ENCODE measurements at places on chromosomes 7 and 10.

DNA sequence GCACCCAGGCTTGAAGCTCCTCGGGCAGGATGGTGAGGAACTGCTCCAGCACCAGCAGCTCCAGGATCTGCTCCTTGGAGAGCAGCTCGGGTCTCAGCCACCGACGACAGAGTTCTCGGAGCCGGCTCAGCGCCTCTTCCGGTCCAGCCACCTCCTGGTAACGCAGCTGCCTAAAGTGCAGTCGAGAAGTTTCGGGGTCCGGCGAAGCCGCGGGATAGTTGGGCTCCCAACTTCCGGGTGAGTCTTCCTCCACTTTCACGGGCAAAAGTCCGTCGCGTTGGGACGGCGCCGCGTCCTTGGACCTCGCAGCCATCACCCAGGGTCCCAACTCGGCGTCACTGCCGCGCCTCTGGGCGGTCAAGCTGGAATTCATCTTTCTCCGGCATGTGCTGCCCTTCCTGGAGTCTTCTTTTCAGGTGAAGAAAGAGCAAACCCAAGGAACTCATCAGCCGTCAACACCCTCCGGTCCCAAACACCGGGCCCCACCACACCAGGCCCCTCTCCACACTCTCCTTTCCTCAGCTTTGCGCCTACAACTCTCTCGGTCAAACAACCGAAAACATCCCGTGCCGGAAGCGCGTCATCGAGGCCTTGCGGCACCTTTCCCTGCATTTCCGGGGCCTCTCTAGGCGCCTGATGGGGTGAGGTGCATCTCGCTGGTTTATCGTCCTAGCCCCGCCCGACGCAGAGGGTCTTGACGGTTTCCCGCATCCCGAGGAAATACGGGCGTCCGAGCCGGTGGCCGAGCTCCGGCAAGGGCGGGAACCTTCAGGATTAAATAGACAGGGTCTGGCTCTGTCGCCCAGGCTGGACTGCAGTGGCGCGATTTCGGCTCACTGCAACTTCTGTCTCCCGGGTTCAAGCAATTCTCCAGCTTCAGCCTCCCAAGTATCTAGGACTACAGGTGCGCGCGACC is at the start of gene ZNF394:
TSS of gene ZNF394 (minus strand) at position 561 of the 916 bp plus-strand sequence. CDS start at position 373, 188 bp downstream.
- peak; percentile 76 for DNase-seq

DNA sequence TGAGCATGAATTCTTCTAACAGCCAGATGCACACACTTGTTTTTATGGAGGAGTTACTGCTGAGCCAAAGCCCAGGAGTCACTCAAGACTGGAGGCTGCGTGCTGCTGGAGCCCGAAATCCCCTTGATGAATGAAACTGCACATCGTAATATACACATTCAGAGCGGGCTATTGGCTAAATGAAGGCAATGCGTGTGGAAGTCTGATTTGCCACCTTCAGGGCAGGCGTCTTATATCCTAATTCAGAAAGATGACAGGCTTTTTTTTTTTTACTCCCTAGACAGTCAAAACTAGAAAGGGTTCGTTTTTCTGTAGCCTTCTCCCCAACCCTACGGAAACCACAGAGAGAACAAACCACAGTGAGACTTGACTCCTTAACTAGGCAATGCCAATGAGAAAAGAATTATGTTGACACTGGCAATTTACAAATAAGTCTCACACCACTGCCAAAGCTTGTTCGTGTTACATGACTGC is 227.2 kb upstream of the KLF14 start:
- peak; percentile 49 for DNase-seq

GRCh38 chr10:59611048-59611447 is 98.6 kb downstream of the SLC16A9 start:
- DNase-seq: no peak

DNA sequence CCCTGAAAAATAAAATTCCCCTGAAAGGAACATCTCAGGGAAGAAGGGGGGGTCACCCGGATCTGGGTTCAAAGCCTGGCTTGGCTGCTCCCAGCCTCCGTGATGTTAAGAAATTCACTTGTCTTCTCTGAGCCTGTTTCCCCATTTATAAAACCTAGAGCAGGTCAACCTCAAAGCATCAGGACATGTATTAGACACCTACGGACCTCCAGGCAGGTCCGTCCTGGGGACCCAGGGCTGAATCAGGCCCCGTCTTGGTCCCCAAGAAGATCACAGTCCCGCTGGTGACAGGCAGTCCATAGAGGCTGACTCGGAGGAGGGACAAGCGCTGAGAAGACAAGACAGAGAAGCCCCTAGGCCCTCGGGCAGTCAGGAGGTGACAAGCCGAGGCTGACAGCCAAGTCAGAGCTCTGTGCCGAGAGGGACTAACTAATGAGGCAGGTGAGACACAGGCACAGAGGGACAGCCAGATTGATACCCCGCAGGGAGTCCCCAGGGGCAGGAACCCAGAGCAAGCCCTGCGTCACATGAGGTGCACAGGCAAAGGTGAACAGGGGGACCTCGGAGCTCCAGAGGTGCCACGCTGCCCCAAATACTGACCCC is 2.9 kb downstream of the MYL10 start:
- no peak for DNase-seq

- no peak for DNase-seq
These were observed 50.2 kb downstream of the PDIA4 start for GRCh38 chr7:148978091-148978490.

DNA sequence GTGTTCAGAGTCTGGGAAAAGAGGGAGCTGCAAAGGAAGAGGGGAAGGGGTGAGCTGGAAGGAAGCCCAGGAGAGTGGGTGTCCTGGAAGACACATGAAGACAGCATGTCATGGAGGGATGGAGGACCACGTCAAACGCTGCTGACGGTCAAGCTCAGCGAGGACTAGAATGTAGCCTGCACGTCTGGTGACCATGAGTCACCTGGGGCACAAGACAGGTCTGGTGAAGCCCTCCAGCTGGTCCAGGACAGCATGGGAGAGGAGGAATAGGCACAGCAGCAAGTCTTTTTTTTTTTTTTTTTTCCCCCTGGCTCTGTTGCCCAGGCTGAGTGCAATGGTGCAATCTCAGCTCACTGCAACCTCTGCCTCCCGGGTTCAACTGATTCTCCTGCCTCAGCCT is 19.6 kb upstream of the AMZ1 start:
- DNase-seq: no peak

DNA sequence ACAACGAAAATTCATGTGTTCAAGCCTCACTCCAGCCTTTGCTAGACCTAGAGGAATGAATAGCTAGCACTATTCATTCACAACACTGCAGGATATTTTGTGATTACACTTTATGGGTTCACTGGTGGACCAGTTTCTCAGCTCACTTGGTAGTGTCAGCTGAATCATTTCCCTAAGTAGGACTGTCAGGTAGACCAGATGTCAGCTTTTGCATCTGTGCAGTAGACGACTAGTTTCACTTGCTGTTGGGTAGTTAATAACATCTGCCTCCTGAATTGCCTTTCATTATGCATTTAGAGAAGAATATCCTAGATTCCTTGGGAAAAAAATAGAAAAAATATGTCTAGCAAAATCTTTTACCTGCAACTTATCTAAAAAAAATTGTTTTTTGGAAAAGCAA is 296.4 kb downstream of the ADARB2 start:
- DNase-seq: no peak

GRCh38 chr10:94443549-94443948 is 41.2 kb downstream of the TBC1D12 start:
- DNase-seq: no peak

- no peak for DNase-seq
These were observed 22.0 kb upstream of the MSMB start for GRCh38 chr10:46068117-46068516.

DNA sequence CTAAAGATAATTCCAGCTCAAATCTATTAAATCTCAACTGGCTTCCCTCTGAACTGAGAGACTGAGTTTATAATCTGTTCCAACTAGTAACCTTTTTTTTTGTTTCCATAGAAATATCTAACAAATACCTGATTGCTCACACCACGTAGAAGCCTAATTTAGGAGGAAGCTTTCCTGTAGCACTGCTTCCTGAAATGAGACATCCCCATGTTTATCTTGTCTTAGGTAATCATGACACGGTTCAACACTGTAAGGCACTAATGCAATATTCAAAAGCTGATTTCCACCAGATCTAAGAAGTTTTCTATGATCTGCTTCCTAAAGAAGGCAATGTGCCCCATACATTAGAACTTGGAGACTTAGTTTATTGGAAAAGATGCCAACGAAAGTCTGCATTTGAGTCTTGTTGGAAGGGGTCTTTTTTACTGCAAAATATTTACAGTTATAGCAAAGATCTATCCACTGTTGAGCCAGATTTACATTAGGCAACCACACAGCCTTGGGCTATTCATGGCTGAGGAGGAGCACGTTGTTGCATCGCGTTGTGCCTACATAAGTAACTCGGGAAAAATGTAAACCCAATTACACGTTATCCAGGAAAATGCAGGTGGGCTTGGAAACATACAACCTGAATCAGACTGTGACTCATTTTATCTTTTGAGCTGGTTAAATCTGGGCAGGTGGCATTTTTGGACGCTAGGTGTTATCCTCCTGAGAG is 66.3 kb downstream of the VIPR2 start:
- no peak for DNase-seq

DNA sequence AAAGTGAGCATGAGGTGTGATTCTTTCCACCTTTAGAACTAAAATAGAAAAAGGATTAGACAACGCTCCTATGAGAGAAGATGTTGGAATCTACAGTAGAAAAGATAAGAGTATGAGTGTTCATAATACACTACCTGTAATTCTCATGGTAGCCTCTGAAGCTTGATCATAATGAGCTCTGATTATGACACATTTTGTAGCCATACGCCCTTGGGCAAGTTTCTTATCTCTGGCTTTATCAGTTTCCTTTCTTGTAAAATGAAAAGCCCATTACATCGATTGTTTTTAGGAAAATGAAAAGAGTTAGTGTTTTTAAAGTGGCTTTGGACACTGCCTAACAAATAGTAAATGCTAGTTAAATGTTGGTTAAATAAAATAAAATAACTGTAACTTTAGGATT is 22.4 kb upstream of the PRSS58 start:
- no peak for DNase-seq

GRCh38 chr10:80945264-80945880 is 407.7 kb downstream of the SH2D4B start:
- DNase-seq: no peak

DNA sequence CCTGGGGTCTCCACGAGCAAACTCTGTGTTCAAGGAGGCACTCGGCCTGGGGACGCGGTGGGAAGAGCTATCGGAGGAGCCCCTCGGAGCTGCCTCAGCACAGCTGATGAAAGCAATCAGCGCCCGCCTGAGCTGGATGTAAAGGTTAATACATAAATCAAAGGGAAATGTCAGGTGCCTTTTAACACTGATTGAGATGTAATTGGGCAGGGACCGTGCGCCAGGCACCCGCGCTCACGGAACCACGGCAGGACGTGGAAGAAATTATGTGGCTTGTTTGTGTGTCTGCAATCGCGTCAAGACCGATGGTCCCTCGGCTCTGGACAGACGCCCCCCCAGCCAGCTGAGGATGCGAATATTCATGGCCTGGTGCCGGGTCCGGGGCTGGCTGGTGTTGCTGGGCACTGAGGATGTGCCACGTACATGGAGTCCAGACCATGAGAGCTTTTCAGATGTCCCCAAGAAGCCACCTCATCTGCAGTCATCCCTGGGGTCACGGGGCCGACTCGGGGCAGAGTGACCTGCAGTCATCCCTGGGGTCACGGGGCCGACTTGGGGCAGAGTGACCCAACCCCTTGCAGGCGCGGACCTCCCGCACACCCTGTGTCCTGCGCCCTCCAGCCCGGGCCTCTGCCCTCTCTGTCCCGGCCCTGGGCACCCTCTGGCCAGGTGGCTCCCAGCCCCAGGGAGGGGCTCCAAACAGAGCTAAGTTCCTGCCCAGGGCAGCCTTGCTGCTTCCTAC is 15.6 kb downstream of the FOXL3 start:
- no peak for DNase-seq

GRCh38 chr10:132117636-132118190 is 52.0 kb downstream of the JAKMIP3 start:
- no peak for DNase-seq

DNA sequence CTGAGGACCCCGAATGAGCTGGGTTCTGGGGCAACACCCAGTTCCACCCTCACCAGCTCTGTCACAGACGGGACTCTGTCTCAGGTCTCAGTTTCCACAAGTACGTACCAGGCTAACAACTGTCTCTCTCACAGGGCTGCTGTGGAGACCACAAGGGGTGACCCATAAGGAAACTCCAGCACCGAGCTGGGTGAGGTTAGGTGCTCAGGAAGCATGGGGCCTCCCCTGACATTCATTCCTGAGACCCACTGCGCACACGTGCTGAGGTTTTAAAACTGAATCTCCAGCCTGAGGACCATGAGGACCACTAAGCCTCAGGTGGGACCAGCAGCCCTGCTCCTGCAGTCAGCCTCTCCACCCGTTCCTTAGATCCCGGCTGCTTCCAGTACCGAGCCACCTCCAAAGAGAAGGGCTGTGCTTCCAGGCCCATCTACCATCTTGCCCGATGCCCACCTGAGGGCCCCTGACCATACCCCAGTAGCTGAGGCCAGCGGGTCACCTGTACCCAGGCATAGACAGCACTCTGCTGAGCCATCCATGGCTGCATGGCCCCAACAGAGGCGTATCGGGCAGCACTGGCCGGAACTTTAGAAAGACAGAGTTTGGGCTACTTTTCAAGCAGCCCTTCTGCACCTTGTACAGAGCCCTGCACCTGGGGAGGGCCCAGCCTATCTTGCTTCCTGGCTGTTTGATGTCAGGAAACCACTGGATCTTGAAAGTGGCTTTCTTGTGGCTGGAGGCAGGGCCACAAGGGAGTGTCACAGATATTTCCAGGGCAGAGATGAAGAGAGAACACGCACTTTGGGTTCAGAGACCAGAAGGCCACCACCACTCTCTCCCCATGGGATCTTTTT is 18.7 kb downstream of the HSPA12A start:
- no peak for DNase-seq

GRCh38 chr7:92460109-92460508 is 12.8 kb downstream of the GATAD1 start:
- DNase-seq: no peak

DNA sequence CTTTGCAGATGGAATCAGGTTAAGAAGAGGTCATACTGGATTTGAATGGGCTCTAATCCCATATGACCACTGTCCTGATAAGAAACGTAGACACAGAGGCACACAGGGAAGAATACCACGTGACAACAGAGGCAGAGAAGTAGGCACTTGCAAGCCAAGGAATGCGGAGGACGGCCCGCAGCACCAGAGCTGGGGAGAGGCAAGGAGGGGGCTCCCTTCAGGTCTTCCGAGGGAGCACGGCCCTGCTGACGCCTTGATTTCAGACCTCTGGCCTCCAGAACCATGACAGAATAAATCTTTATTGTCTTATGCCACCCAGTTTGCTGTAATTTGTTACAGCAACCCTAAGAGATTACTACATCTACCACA is 44.7 kb upstream of the TMEM213 start:
- no peak for DNase-seq

DNA sequence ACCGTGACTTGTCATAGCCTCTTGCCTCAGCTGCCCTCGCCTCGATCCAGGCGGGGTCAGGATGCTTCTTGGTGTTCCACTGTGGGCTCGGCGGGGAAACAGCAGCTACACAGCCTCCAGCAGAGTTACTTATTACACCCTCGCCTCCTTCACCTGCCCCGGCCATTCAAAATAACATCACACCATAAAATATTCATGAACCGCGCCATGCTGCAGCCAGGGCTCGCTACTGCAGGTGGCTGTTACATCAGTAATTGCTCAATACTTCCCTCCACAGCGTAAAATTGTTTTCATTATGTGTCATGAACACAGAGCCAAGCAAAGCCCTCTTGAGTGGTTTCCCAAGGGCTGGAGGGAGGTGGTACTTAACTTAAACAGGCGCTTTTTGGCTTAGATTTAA is 241.5 kb upstream of the SP8 start:
- no peak for DNase-seq

GRCh38 chr10:48533951-48534720 is 70.7 kb downstream of the ARHGAP22 start:
- no peak for DNase-seq
